ENCODE measurements at places on chromosomes 11 and 22.

DNA sequence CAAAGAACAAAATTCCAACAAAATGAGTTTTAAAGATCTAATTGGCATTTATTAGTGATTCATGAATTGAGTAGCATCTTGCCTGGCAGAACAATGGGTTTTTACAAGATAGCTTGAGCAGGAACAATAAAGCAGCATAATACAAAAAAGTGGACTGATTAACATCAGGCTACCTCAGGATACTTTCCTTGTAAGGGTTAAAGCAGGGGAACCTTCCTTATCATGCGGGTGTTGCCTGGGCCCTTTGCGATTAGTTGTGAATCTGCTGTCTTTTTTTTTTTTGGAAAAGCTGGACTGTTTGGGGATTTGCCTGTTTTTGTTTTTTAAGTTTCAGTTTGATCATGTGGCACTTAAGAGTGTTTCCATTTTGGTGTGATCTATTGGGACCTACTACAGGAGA is 37.5 kb downstream of the EXPH5 start:
- no peak for DNase-seq

GRCh38 chr11:82719361-82720105 is 14.1 kb downstream of the FAM181B start:
- no peak for DNase-seq

GRCh38 chr22:50705219-50705691 is 32.6 kb downstream of the SHANK3 start:
- DNase-seq: no peak

DNA sequence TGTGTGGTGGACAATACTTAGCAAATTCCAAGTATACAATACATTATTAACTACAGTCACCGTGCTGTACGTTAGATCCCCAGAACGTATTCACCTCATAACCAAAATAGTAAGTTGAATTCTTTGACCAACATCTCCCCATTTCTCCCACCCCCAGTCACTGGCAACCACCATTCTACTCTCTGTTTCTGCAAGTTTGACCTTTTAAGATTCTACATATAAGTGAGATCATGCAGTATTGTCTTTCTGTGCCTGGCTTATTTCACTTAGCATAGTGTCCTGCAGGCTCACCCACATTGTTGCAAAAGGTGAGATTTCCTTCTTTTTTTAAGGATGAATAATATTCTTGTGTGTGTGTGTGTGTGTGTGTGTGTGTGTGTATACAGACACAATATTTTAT is 59.1 kb downstream of the IRAG1 start:
- no peak for DNase-seq

DNA sequence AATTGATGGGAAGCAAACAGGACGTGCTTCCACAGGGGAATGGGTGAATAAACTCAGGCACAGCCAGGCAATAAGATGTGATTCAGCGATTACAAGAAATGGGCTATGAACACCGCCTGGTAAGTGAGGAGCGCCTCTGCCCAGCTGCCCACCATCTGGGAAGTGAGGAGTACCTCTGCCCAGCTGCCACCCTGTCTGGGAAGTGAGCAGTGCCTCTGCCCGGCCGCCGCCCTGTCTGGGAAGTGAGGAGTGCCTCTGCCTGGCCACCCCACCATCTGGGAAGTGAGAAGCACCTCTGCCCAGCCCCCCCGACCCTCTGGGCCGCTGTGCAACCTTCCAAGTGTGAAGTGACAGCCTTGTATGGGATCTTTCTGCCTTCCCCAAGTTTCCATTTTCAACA is 73.2 kb upstream of the PRR5 start:
- DNase-seq: no peak

DNA sequence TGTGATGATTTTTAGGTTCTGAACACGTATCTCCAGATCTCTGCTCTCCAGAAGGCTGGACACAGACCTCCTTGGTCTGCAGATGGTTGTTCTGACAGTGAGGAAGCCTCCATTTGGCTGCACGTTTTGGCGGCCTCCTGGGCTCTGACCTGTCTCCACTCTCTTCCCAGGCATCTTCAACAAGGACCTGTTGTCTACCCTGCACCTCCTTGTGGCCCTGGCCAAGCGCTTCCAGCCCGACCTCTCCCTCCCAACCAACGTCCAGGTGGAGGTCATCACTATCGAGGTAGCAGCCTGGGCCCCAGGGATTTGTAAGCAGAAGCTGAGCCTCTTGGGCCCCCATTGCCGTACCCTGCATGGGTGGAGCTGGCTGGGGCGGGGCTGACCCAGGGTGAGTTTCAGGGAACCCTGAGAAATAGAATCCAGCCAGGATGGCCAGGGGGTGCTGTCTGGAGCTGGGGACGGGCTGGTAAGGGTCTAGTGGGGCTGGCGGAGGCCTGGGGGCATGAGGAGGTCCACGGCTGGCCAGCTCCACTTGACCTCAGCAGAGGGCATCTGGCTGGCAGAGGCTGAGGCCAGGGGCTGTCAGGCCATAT is 9.8 kb downstream of the PARVG start:
- no peak for DNase-seq

- DNase-seq: no peak
Observed at GRCh38 chr11:121099364-121099763, 1.7 kb upstream of the TECTA start.

DNA sequence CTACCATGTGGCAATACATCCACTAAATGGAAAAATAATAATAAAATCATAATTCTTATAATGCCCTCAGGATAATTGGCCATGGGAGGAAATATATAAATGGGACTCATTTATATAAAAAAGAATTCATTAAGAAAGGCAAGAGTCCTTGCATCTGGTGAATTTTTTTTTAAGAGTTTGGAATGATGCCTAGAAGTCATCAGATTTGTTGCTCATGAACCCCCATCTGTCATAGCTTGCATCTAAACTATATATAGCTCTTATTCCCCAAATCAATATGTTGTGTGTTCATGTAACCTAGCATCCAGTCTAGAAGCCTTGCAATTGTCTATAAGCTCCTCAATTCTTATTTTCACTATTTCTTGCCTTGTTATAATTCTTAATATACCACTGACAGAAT is 75.9 kb downstream of the CADM1 start:
- DNase-seq: no peak

- no peak for DNase-seq
Observed at GRCh38 chr11:64861227-64861975, 16.9 kb upstream of the CDC42BPG start.

- no peak for DNase-seq
Observed at GRCh38 chr11:68946416-68947090, 34.2 kb downstream of the MRGPRD start.

GRCh38 chr22:36245805-36246356 is 6.6 kb upstream of the APOL2 start:
- DNase-seq: no peak

DNA sequence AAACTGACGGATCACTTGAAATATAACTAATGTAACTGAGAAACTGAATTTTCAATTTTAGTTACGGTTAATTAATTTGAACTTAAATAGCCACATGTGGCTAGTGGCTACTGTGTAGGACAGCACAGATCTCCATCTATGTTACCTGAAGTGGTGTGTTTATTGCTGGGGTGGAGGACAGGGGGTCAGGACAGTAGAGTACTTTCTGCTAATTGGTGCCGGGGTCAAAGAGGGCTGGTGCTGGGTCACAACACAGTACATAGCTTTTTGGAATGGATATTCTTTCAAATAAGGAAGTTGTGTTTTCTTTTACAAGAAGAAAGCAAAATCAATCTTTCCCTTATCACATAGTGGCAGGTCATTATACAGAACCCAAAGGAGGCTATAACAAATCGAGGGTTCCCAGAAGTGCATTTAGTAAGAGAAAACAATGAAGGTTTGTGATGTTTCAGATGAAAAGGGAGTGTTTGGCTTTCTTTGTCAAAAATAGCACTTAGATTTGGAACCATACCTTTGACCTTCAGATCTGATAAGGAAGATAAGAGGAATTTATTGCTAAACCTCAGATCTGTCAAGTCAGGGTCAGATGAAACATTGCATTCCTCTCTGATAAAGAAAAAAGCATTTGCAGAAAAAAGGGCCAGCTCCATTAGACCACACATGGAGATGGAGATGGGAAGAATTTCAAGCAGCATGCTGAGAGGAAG is 384.5 kb downstream of the AASDHPPT start:
- no peak for DNase-seq

DNA sequence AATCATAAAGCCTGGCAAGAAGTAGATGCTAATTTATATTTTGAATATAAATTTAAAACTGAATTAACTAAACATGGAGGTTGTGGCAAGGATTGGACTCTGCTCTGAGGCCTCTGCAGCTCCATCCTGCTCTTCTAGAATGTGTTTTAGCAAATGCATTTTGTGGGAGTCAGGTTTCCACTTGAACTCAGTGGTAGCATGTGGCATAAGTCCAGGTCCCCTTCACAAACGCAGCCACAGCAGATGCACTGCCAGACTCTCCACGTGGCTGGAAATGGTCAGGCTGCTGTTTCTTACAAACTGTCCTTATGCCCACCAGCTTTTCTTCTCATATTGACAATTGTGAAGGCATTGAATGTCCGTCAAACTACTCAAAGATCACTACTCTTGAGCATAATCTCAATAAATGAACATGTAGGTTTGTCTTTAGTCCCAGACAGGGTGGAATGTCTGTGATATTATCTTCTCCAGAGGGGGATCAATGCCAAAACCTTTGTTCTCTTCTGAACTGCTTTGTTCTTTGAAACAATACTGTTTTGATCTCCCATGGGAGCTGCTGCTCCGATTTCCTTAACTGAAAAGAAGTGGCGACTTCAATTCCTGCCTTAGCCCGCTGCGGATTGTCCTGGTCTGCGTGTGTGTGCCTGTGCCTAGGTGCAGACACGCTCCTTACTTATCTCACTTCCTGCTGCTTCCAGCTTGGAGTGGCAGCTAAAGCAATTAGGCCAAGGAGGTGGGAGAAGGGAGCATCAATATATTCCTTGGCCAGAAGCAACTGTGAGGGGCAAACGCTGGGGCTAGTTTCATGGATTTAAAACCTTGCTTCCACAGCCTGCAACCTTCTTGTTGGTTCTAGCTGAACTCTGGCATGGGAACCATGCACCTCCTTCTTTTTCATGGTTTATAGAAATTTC is 24.2 kb downstream of the EIF4G2 start:
- DNase-seq: no peak

GRCh38 chr11:12794576-12795230 is 120.5 kb downstream of the TEAD1 start:
- DNase-seq: no peak

- no peak for DNase-seq
Observed at GRCh38 chr22:46764140-46764680, 1.8 kb downstream of the TBC1D22A start.

GRCh38 chr11:131389582-131389981 is 19.2 kb downstream of the NTM start:
- no peak for DNase-seq
